ENCODE measurements at places on chromosomes 4 and X.

DNA sequence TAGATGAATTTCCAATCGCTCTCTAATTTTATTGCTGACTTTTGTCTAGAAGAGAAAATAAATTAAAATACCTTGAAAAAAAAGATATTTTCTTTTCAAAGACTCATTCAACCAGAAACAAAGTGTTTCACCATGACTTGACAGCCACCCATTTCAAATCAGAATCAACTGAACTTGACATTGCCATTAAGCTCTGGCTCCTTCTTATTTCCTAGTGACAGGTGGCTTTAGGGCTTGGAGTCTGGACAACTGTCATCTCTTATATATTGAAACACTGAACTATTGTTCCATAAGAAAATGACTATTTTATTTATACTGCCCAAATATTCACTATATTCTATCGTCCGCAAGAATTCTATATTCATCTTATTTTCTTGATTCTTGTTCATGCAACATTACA is 229.2 kb downstream of the SLC39A8 start:
- DNase-seq = no peak

GRCh38 chr4:158161551-158162354 is 11.1 kb downstream of the GASK1B start:
- no peak for DNase-seq

- DNase-seq = peak; percentile 44
These were observed 52.5 kb downstream of the LINC00632 start for GRCh38 chrX:140762061-140762460.

GRCh38 chrX:42704454-42704853 is 73.5 kb downstream of the PPP1R2C start:
- peak; percentile 21 for DNase-seq

DNA sequence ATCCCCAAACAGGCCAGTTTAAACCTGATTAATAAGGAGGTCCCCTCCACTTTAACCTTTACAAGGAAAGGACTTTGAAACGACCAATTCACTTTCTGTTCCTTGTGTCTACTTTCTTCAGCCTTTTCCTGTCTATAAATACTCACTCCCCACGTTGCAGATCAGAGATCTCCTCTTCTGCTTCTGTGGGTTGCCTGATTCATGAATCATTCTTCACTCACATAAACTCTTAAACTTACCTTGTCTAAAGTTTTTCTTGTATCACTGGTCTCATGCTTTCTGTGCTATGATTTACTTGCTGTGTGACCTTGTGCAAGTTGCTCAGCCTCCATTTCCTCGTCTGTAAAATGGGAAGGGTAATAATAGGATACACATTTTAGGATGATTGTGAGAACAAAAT is 236.1 kb downstream of the QDPR start:
- no peak for DNase-seq

DNA sequence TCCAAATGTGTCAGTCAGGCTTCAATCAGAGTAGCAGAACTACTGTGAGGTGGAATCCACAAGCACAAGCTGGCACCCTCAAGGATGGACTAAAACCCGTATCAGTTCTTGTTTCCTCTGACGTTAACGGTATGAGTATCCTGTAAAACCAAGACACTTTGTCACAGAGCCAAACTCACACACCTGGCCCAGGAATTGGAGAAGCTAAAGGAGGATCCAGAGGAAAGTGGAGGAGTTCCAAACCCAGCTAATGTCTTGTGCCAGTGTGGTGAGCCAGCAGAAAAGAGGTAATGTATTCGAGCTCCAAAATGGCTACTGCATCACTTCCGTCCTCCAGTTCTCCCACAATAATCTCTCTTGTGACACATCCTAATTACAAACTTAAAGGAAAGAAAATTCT is 44.7 kb downstream of the ATP1B4 start:
- no peak for DNase-seq

GRCh38 chrX:122363112-122363795 is 820.8 kb upstream of the GRIA3 start:
- DNase-seq = no peak

- no peak for DNase-seq
These were observed 2079.7 kb upstream of the AGA start for GRCh38 chr4:179521952-179522351.

DNA sequence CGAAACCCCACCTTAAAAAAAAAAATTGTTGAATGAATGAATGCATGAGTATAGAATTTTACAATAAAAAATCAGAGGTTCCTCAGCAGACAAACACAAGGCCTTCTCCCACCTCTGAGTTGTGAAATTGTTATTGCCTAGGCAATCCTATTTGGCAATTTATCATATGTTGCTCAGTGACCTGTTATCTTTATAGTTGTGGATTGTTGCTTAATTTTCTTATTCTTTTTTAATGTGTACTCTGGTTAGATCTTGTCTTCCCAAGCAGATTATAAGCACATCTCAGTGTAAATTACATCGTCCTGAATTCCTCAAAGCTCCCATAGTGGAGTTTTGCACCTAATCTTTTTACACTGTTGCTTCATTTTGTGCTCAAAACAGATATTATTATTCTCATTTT is 71.9 kb downstream of the RBM47 start:
- DNase-seq = no peak

DNA sequence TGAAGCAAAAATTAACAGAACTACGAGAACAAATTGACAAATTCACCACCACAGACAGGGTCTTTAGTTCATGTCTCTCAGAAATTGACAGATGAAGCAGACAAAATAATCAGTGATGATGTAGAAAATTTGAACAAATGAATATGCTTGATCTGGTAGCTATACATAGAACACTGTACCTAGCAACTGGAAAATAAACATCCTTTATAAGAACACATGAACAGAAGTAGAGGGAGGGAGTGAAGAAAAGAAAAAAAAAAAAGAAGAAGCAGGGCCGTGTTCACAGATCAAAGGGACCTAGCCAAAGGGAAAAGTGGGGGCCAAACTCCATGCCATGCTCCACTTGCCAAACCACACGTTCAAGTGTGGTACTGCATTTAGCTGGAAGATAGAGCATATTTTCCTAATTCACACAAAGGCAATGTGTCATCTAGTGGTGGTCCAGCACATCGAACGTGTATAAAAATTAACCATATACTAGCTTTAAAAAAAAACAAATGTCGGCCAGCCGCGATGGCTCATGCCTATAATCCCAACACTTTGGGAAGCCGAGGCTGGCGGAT is 5.6 kb upstream of the THOC2 start:
- DNase-seq = no peak

DNA sequence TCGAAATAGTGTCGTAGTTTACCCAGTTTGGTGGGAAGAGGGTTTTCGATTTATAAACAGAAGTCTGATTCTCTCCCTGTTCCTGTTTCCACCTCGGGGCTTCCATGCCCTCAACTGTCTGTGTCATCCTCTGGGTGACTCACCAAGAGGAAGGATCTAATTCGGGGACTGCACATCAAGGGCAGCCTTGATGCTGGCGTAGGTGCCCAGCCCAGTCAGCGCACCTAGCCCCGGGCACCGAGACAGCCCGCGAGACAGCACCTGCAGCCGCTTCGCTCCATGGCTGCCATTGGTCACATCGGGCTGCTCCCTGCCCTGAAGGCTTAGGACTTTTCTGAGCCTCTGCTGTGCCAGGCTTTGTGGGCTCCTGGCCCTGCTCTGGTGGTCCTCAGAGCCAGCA is 7.7 kb downstream of the ABCD1 start:
- DNase-seq = no peak

- peak; percentile 22 for DNase-seq
These were observed 39.5 kb downstream of the TMEM165 start for GRCh38 chr4:55435141-55435841.

DNA sequence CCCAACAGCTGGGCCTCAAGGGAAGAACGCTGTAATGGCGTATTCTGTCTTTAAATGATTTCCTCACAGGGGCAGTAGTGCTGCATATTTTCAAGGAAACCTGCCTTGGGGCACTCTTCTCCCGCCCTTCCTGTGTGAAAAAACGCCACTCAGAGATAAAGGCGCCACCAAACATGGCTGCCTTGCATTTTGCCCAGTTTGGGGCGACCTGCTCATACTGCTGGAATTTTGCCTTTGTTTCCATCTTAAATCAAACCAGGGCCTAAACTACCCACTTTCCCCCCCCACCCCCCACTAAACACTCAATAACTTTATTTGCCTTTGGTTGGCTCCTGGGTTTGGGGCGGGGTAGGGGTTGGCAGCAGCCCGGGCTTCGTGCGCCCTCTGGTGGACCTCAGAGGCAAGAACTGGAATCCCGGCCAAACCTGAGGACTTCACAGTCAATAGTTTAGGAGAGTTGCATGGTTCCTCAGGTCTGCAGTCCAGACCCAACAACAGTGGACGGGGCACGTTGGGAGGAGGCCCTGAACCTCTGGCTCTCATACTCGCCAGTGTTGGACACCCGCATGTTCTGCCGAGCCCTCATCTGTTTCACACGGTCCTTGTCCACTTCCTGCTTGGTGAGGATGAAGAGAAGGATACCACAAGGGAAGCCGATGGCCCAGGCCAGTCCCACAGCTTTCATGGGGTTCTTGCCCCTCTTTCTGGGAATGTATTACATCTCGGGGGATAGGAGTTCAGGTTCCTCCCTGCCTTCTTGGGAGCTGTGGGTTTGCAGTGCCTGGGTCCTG is 220.1 kb upstream of the STK26 start:
- no peak for DNase-seq

DNA sequence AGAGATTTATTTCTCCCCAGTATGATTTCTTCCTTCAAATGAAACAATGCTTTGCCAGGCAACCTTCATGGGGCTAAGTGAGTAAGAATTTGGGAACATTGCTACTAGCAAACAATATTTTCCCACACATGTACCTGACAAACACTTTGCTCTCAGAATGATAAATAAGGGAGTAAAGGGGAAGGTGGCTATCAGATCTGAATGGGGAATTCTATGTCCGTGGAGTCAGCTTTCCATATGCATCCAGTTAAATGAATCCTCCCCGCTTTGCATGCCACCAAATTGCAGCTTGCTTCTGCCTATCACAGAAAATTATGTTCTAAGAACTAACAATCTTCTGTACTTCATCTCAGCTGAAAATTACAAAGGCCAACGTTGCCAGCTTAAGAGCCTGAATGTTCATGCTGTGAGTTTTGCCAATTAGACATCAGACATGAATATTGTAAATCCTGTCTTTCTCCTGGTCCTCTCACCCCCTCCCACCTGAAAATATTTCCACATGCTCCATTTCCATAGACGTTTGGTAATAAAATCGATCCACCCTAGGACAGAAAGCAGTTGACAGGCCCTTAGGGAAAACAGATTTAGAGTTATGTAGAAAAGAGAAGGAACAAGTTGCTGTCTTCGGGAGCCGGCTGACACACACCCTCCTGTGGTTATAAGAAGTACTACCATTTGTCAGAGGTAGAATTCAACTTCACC is 6.3 kb downstream of the MEPE start:
- DNase-seq = no peak

DNA sequence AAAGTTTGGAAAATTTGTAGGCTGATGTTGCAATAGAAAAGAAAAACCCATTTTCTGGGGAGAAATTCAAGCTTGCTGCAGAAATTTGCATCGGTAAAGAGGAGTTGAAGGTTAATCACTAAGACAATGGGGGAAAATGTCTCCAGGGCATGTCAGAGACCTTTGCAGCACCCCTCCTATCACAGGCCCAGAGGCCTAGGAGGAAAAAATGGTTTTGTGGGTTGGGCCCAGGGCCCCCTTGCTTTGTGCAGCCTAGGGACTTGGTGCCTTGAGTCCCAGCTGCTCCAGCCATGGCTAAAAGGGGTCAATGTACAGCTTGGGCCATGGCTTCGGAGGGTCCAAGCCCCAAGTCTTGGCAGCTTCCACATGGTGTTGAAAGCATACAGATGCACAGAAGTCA is 17.8 kb downstream of the TMSB15A start:
- DNase-seq = no peak

DNA sequence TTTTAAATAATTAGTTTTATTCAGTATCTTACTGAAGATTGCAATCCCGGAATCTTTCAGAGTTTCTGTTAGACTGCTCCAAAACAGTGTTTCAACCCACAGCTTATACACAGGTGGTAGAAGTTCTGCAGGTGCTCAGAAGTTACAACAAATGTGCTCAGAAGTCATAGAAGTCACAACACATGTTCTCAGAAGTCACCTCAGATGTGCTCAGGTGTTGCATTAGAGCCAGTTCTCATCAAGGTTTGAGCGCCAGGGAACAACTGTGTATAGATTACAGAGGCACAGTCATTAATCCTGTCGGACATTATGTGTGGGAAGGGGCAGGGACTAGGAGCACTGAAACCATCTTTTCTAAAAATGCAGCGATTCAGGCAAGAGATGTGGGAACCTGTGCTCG is 124.5 kb downstream of the ARSF start:
- no peak for DNase-seq

- DNase-seq = no peak
These were observed 305.2 kb downstream of the PPP1R2C start for GRCh38 chrX:42472727-42473126.

DNA sequence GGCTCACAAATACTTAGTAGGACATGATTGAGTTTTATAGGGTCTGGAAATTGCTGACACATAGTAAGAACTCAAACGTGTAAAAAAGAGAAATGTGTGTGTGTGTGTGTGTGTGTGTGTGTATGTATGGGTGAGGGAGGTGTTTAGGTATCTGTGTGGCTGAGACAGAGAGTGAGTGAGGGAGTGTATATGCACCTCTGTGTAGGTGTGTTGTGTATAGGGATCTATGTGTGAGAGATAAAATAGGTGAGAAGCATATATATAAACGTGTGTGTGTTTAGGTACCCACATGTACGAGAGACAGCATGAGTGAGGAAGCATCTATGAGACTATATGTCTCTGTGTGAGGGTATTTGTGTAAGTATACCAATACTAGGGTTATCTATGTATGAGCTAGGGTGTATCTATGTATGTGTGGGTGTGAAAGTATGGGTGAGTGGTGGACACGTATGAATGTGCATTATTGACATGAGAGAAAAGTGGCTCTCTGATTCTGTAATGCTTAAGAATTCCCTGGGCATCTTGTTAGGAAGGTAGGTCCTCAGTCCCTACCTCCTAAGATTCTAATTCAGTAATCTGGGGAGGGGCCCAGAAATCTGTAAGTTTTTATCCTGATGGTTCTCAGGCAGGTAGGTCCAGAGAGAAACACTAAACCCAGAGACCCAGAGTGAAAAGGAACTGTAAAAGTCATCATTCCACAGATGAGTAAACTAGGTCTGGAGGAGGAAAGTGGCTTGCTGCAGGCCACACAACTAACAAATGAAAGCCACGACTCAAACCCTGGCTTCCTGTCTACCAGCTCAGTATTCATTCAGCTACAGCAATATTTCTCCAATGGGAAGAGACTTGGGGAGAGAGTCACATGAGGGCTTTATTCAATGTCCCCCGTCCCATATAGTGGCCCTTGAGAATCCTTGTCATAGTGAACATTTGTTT is 237.0 kb downstream of the IDS start:
- no peak for DNase-seq

GRCh38 chr4:159422019-159422418 is 319.1 kb downstream of the RAPGEF2 start:
- DNase-seq = no peak
